ENCODE measurements at places on chromosomes 7 and 10.

DNA sequence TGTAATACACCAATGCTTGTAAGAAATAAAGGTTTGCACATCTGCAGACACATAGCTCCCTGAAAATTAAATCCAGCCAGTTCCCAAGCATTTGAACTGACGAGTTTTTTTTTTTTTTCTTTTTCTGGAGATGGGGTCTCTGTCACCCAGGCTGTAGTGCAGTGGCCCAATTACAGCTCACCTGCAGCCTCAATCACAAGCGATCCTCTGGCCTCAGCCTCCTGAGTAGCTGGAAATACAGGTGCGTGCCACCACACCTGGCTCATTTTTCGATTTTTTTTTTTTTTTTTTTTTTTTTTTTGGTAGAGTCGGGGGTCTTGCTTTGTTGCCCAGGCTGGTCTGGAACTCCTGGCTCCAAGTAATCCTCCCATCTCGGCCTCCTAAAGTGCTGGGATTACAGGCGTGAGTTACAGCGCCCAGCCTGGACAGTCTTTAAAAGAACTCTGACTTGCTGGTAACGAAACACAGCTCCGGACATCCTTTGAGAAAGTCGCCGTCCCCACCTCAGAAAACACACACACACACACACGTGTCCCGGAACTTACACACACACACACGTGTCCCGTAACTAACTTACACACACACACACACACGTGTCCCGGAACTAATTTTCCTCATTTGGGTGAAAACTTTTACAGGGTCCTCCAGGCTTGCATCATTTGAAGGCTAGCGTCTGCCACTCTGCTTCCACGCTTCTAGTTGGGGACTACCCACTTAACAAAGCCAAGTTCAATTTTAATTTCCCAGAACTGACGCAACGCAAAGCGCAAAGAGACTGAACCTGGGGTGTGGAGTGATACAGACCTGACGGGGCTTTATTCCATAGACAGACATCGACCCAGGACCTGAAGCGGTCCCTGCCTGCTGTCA lies 18.6 kb downstream of the OCM2 start:
- no peak for DNase-seq

GRCh38 chr7:157692460-157693011 lies 355.7 kb downstream of the DNAJB6 start:
- no peak for DNase-seq

DNA sequence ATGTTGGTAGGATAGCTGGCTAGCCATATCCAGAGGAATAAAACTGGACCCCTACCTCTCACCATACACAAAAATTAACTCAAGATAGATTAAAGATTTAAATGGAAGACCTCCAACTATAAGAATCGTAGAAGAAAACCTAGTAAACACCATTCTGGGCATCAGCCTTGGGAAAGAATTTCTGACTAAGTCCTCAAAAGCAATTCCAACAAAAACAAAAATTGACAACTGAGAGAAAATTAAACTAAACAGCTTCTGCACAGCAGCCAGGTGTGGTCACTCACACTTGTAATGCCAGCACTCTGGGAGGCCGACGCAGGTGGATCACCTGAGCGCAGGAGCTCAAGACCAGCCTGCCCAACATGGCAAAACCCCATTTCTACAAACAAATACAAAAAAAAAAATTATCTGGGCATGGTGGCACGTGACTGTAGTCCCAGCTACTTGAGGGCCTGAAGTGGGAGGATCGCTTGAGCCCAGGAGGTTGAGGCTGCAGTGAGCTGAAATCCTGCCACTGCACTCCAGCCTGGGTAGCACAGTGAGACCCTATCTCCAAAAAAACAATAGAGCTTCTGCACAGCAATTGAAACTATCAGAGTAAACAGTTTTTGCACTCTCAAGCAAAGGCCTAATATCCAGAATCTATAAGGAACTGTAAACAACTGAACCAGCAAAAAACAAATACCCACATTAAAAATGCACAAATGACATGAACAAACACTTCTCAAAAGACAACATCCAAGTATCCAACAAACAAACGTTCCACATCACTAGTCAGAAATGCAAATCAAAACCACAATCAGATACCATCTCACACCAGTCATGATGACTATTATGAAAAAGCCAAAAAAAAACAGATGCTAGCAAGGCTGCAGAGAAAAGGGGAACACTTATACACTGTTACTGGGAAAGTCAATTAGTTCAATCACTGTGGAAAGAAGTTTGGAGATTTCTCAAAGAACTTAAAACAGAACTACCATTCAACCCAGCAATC lies 4.8 kb downstream of the CRPPA start:
- no peak for DNase-seq

DNA sequence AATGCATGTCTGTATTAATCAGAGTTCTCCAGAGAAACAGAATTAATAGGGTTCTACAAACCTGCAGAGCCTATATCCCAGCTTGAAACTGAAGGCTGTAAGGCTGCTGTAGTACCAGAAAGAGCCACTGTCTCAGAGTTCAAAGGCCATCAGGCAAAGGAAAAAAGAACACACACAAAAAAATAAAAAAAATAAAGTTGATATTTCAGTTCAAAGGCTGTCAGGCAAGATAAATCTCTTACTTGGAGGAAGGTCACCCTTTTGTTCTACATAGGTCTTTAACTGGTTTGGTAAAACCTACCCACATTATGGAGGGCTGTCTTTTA lies 12.0 kb upstream of the TMEM26 start:
- no peak for DNase-seq

DNA sequence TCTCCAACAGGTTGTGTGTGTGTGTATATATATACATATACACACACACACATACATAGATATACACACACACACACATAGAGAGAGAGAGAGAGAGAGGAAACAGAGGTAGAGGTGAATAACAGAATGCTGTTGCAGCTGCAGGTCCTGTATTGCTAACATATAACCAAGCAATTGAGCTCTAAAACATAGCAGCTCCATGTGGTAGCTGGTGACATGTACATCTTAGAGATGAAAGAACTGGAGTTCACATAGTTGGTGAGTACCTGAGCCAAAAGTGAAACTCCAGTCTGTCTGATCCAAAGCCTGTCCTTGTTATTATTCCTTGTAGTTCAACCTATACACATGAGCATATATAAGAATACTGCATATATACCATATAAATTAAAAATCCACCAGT lies 152.9 kb upstream of the CSTF2T start:
- DNase-seq = no peak

- DNase-seq = no peak
Observed at GRCh38 chr7:50119815-50120637, 27.0 kb upstream of the ZPBP start.
